ENCODE measurements at places on chromosomes 6 and 20.

- peak; percentile 87 for DNase-seq
These were observed 34.0 kb downstream of the NCOA6 start for GRCh38 chr20:34791289-34792020.

DNA sequence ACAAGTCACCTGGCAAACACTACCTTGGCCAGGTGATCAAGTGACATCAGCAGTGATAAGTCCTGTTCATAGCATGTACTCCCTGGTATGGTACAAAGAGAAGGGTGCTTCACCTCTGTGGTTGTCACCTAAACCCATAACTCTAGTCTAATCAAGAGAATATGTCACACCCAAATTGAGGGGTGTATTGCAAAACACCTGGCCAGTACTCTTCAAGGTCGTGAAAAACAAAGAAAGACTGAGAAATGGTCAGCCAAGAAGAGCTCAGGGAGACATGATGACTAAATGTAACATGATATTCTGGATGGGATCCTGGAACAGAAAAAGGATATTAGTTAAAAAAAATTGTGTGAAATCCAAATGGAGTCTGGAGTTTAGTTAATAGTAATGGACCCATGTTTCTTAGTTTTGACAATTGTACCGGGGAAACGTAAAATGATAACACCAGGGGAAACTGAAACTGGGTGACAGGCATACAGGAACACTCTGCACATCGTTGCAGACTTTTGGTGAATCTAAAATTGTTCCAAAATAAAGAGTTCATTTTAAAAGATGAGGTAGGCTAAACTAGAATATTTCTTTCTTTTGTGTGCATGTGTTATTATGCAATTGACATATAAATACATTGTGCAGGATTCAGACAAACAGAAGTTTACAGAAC lies 262.0 kb downstream of the CDC5L start:
- peak; percentile 74 for DNase-seq

DNA sequence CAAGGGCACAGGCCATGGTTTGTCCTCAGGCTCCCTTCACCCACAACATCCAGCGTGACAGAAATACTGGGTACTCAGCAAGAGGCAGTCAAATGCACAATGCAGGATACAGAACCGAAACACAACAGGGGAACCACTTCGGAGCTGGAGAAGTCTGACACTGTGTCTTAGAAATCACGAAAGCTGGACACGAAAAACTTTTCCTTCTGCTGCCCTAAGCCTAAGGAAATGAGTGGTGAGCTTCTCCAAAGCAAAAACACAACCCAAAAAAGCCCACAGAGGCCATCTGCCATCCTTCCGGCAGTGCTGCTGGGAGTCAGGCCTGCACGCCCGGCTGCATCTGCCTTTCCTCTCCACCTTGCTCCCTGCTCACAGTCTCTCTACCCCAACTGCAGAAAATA lies 106.3 kb downstream of the SLC23A2 start:
- DNase-seq: no peak

DNA sequence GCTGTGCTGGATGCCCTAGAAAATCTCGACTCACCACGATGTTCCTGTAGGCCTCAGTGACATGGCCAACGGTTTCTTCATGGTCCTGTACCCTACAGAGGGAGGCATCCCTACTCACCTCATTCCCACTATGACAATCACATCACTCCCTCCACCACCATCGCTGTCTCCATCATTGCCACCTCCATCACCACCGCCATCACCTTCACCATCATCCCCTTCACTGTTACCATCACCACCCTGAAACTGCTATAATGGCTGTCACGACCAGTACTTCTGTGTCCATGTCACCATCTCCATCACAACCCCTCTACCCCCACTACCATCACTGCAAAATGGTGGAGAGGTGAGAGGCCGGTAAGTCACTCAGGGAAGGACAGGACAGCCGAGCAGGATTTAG lies 29.8 kb upstream of the MRPS18A start:
- DNase-seq: no peak

DNA sequence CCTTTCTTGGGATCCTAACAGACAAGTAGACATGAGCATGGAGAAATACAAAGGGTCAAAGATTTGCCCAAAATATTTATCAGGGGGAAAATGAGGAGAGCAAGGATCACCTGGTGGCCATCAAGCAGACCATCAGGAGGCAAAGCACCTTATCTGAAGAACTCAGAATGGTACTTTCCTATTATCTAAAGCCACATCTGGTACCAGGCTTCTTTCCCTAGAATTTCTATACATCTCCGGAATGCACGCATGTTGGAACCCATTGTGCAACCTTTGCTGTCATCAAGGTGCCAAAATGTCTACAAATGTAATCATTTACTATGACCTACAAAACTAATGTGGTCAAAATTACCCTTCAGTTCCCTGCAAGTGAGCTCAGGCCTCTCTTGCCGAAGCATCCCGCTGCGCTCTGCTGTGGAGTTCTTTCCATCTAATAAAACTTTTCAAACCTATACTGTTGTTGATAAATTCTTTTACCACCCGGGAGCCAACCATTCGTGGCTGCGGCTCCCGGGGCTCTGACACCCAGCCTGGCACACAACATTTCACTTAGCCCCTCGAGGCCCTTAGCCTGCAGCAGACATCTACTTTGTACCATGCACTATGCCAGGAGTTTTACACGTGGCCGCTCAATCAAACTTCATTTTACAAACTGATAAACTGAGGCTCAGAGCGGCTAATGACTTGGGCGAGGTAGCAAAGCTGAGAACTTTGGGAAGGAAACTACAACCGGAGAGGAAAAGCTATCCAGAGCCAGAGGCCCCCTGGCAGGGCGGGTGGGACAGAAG lies 3.8 kb upstream of the CPXM1 start:
- DNase-seq: no peak

DNA sequence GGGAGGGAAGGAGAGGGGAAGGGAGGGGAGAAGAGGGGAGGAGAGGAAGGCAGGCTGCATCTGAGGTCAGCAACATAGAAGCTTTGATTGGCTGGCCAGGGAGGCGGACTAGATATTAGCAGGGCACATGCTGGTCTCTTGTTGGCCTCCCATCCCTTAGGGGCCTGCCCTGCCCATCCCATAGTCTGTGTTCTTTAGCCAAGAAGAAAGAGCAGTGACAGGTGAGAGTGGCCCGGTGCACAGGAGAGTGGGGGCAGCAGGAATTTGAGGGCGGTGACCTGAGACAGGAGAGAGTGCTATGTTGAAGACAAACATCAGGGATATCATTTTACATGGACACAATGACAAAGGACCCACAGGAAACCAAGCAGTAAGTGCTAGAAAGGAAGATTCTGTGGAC lies 413.5 kb downstream of the SYNE1 start:
- no peak for DNase-seq

DNA sequence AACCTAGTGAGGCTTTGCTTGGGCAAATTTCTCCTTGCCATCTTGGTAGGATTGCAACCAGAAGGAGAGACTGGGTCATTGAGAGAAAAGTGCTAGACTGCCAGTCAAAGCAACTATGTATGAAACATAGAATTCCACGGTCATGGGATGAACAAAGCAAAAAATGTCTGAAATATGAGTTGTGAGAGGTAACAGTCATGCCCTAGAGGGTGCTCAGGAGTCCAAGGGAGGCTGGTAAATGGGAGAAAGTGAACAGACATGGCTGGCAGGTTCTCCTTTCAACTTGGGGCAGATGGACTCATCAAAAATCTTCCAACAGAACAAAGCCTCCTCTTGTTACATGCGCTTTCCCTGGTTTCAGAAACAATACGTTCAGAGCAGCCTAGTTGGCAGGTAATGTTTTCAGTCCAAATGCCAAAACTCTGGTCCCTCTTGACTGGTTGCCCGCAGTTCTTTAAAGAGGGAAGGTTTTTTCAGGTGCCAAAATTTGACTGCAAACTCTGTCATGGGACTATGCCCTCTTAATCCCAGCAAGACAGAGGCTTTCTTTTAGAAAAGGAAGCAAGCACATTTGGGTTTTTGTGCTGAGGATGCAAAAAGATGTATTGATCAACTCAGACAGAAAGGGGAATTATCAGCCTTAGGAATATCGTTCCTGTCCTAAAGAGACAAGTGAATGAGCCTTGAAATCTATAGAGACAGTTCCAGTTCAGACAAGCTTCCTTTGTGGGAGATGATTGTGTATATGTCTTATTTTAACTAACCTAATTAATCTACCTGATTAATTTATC lies 68.5 kb upstream of the SASH1 start:
- peak; percentile 46 for DNase-seq

- DNase-seq: peak; percentile 46
These were observed 16.9 kb downstream of the ILRUN start for GRCh38 chr6:34679552-34680253.

DNA sequence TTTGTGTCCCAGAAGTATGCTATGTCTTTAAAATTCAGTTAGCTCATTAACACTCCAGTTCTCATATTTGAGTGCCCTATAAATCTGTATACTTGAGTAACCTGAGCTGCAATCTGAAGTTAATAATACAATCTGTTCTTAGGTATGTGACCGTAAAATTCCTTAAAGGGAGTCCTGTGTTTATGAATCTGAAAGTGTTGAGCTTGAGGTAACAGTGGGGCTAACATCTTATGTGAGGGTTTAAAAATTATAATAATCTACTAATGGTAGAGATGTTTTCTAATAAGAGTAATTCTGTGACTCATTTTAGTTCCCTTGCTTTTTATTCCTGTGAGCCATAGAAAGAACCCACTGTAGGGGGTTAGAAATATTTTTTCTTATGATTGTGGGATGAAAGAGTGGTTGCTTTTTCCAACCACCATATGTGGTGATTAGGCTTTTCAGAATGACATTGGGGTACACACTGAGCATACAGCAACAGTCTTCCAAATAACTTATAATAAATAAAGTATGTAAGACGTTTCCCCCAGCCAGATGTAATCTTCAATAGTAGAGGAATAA lies 121.2 kb downstream of the BCKDHB start:
- peak; percentile 90 for DNase-seq

- no peak for DNase-seq
These were observed 296.6 kb downstream of the PHACTR1 start for GRCh38 chr6:13012977-13013680.

DNA sequence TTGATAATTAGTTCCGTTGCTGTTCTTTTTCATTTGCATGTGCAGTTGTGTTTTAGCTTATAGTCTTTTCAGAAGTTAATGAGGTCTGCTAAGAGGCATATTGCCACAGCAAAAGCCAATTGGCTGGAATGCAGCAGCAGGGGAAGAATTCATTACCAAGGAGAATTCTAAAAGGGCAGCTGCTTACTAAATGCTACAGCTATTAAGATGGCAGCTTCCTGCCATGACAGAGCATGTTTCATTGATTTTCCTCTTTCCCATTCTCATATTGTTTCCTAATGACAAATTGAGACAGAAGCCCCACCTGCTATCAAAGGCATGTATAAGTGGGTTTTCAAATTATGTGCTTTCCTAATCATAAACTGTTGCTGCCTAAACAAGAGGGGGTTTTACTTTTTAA lies 66.6 kb downstream of the CLVS2 start:
- DNase-seq: no peak

- no peak for DNase-seq
These were observed 5.9 kb downstream of the RNASET2 start for GRCh38 chr6:166950443-166950821.

GRCh38 chr6:156731396-156731795 lies 45.8 kb upstream of the ARID1B start:
- peak; percentile 58 for DNase-seq

DNA sequence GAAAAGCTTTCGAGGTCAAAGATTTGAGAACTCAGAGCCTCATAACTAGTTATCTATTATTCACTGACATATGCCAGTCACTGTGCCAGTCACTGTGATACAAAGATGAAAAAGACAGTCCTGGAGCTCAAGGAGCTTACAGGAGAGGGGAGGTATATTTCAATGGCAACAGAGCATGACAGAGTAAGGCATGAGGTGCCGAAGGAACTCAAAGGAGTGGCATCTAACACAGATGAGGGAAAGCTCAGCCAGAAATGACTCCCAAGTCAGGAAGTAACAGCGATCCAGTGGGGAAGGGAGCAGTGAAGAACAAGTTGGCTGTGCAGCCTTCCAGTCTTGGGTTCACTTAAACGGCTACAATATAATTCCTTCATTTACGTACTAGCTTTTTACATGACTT lies 46.6 kb downstream of the DTNBP1 start:
- no peak for DNase-seq

DNA sequence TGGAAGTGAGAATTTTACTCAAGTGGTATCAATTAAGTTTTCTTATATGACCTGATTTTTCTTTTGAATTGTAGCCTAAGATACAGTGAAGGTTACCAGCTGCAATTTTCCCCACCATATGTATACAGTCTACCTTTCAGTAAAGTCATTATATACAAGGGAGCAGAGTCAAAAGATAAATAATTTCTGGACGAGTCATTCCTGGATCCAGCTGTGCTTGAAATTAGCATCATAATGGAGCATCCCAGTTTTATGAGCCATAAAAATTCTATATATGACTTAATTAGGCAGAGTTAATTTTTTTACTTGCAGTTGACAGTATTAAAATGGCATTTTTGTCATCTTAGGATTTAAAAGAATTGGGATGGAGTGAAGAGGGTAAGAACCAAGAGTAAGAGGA lies 1008.4 kb downstream of the PHF3 start:
- no peak for DNase-seq

GRCh38 chr6:83860782-83861495 lies 1.4 kb downstream of the CYB5R4 start:
- DNase-seq: no peak

GRCh38 chr6:131946992-131947955 lies 3.9 kb downstream of the CCN2 start:
- peak; percentile 66 for DNase-seq

GRCh38 chr6:14153228-14153627 lies 35.7 kb downstream of the CD83 start:
- no peak for DNase-seq

GRCh38 chr6:113825781-113826180 lies 31.4 kb upstream of the MARCKS start:
- peak; percentile 89 for DNase-seq

DNA sequence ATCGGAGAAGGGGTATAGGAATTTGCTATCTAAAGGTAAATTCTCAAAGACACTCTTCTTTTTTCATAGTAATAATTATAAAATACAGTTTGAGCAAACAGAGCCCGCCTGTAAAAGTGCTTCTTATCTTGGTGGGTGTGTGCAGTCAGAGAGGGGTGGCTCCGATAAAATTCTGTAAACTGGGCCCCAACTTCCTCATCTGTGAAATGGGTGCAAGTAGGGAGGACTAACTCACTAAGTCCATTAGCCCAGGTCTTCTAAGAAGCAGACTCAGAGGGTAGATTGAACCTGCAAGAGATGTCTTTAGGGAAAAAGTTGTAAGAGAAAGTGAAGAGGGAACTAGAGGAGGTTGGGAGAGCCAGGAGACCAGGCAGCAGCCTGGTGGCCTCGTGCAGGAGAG lies 245.8 kb upstream of the RREB1 start:
- no peak for DNase-seq

DNA sequence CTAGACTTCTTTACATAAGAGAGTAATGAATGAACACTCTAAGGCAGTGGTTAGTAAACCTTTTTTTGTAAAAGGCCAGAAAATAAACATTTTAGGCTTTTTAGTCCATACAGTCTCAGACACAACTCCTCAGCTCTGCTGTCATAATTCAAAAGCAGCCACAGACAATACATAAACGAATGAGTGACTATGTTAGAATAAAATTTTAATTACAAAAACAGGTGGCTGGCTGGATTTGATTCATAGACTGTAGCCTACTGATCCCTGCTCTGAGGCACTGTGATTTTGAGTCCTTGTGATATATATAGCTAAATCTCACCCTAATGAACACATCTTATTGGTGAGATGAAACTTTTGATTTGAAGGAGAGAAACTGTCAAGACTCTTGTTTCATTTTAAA lies 155.1 kb downstream of the AIG1 start:
- DNase-seq: peak; percentile 8

- DNase-seq: no peak
These were observed 36.4 kb upstream of the HLA-E start for GRCh38 chr6:30452736-30453507.

Measured in fibroblast of upper back skin (primary cell).